ENCODE measurements at places on chromosomes 4 and X.
A peak's percentile ranks its signal among the peaks of the same experiment; 100 is the strongest.

- no peak for DNase-seq
These were observed 78.0 kb downstream of the HCCS start for GRCh38 chrX:11189097-11189496.

- no peak for DNase-seq
These were observed 951.2 kb upstream of the DIAPH2 start for GRCh38 chrX:95733426-95733825.

- DNase-seq: no peak
These were observed 29.0 kb downstream of the CLOCK start for GRCh38 chr4:55517526-55518229.

DNA sequence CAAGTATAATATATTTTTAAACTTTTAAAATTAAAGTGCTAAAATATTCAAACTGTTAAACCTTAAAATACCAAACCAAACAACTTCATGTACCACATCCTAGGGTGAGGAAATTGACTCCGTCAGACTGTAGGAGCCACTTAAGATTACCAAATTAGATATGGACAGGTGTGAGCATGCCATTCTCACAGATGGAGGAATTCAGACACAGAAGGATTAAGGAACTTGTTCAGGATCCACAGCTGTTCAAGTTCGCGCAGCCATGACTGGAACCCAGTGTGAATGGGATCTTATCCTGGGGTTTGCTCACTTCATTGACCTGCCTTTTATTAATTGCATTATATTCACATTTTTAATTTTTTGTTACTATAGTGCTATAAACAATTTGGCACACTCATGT is 224.9 kb upstream of the PCDH7 start:
- DNase-seq: no peak

- no peak for DNase-seq
These were observed 103.0 kb downstream of the CPZ start for GRCh38 chr4:8695237-8696219.

DNA sequence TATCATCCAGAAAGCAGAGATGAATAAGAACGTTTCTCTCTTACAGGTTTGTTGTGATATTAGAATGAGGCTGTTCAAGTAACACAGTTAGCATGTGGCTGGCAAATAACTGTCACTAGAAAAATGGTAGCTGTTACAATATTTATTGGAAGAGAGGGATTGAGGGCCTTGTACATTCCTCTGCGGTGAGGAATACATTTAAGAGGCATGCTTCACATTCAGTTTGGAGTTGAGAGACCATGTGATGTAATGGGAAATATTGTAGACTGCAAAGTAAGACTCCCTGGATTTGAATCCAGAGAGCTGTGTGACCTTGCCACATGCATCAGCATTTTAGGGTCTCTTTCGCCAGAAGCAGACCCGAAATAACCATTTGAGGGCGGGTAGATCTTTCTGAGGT is 104.8 kb upstream of the KIT start:
- no peak for DNase-seq

- DNase-seq: peak; percentile 63
These were observed 4.8 kb downstream of the SH3BP2 start for GRCh38 chr4:2797545-2798305.

DNA sequence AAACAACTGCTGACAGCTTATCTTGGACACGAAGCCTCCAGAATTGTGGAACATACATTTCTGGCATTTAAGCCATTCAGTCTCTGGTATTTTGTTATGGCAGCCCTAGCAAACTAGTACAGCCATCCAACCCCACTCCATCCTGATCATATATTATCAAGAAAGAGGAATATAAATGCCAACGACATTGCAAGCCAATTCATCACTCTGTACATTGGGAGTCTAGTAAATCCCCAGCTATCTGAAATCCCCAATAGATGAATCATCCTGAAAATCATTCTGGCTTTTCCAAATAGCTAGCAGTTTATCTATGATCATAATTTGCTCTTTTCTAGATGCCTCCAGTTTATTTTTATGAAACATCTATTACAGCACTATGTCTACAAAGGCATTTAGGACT is 41.1 kb downstream of the FRMD7 start:
- no peak for DNase-seq
